Posterior vena cava (tissue), 2 donors: ENCODE measurements at places on chromosomes 12 and 14.

DNA sequence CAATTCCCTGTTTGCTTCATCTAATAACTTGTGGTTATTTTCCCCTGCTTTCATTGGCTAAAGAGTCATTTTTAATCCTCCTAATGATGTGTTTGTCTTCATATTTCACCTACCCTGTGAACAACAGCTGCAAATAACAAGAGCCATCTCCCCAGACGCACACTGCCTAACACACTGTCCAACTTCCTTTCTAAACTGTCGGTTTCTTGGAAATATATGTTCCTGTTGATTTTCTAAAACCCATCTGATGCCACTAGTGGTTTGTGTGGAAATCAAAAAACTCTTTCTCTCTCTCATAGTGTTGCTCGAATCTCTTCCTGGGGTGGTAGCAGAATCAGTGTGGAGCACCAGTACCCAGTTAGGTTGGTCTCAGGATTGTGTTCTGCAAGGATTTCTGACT is 226.9 kb downstream of the EPS8 start:
- no peak for DNase-seq

- DNase-seq: no peak
These were observed at the start of gene KCNA5 for GRCh38 chr12:5043589-5044419. TSS of gene KCNA5 (plus strand) at chr12:5043879. CDS start at chr12:5044148, 269 bp downstream.

DNA sequence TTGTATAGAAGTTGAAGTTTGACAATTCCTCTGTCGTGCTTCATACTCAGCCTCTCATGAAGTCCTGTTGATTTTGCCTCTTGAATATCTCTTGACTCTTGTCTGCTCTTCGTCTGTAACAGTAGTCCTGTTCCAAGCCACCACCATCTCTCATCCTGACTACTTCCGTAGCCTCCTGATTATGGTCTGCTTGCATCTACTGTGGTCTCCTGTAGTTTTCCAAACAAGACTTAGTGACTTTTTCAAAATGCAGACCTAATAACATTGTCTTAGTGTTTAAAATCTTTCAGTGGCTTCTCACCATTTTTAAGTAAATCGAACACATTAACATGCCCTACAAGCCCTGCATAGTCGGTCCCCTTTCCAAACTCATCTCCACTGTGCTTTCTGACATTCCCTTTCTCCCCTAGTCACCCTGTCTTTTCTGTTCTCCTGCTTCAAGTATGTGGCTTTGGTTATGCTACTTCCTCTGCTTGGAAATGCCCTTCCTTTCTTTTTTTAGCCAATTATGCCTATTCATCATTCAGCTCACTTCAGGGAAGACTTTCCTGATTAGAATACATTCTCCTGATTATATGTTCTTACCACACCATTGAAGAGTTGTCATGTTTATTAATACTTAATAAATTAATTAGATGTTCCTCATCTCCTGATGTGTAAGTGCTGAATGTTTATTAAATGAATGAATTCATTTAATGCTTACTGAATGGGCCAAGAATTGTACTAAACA is 2.0 kb downstream of the SCYL2 start:
- DNase-seq: no peak

DNA sequence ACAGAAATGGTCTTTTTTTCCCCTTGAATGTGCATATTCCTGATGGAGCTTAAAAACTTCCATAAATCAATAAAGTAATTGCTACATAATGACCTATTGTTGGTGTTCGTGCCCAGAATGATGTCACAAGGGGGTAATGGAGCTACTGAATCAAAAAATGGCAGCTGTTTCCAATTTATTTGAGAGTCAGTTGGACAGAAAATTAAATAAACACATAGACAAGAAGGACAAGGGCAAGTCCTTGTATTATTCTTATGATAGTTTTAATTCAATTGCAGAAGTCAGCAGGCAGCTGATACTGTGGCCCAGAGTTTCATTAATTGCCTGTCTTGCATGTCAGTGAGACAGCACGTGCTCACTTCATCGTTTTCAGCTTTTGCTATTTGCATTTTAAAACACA is 473.5 kb downstream of the ETNK1 start:
- no peak for DNase-seq

- no peak for DNase-seq
These were observed 12.3 kb downstream of the CRACR2A start for GRCh38 chr12:3740480-3741231.

GRCh38 chr12:68831272-68831671 is 23.3 kb downstream of the MDM2 start:
- no peak for DNase-seq
